ENCODE measurements at places on chromosomes 13 and 19. TPM values are rescaled to one million over a fixed set of nuclear protein-coding genes. Genes with fewer than 3 reads are reported as not detected.

SMAD9 gene
- 4.9 TPM for polyA plus RNA-seq

ABCC4 gene
- 1.2 TPM for polyA plus RNA-seq

LGALS4 gene
- polyA plus RNA-seq = 0.45 TPM

ZNF441 gene
- 3.0 TPM for polyA plus RNA-seq

SLC6A16 gene
- polyA plus RNA-seq = 1.2 TPM

Measured in right cardiac atrium (tissue), 5 donors.